ENCODE measurements at places on chromosomes 7 and 10. TPM values are rescaled to one million over a fixed set of nuclear protein-coding genes. Genes with fewer than 3 reads are reported as not detected.

GRCh38 chr7:144892761-144893160 is 56.9 kb upstream of the TPK1 start:
- no peak for DNase-seq

DNA sequence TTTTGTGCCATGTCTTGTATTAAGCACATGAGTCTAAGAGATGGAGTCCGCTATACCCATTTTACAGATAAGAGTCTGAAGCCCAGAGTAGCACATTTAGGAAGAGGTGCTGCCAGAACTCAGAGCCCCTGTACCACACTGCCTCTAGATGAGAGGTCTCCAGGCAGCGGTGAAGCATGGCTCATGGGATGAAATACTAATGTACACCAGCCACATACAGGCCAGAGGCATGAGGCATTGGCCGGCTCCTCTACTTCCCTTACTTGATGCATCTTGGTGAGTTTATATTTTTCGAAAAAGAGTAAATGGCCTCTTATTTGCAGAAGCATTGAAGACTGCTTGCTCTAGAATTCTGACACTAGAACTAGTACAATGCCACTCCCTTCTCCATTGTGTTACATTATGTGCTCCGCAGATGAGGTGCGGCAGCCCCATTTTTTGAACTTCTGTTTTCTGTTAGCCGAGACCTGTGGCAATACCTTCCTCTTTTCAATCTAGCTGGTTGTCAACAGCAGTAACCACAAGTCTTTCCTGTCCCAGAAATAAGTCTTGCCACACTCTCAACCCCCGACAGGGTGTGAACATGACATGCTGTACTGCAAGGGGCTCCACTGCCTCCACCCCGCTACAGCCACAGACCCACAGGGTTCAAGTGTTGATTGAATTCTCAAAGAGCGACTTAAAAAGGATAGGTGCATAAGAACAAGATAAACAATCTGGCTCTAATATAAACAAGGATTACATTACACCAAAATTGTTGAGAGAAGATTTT is 145.3 kb downstream of the CELF2 start:
- no peak for DNase-seq

DNA sequence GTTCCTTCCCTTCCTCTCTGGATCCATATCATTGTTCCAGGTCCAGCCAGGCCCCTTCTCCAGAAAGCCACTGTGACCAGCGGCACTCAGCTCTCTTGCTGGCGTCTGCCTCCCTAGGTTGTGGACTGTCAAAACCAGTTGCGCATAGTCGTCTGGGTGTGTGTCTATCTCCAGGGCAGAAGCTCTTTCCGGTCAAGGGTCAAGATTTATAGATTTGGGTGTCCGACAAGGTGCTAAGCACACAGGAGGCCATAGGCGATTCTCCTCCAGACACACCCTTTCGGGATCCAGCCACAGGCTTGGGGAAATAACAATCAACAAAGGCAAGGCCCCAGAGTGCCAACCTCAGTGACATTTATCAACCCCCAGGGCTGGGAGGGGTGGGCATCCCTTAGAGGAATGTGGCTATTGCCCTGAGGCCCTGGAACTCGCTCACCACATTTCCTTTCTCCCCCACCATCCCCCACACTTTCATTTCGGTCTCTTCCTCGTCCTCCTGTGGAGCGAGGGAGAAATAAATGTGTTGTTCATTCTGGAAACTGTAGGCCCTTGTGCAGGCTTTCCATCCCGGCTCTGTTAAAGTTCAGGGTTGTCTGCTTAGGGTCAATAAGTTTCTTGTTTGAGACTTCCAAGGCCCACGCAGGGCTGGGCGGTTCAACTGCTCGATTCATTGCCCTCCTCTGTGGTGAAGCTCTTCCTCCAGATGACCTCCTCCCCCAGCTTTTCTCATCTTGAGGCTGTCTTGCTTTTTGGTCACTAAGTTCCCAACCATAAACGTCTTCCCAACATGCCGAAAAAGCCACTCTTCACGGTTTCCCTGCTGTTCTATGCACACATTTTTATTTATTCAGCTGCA is 57.9 kb downstream of the AFAP1L2 start:
- DNase-seq, result no peak

Gene KLF14
- 2.9 TPM for total RNA-seq

All from mesenteric fat pad (tissue), 1 donor.